ENCODE measurements at places on chromosomes 13 and 19.
A peak's percentile ranks its signal among the peaks of the same experiment; 100 is the strongest.

GRCh38 chr19:11649941-11650340 lies 52.7 kb downstream of the ZNF627 start:
- DNase-seq, result no peak

GRCh38 chr19:45408830-45409556 lies 2.5 kb downstream of the POLR1G start:
- DNase-seq, result no peak

DNA sequence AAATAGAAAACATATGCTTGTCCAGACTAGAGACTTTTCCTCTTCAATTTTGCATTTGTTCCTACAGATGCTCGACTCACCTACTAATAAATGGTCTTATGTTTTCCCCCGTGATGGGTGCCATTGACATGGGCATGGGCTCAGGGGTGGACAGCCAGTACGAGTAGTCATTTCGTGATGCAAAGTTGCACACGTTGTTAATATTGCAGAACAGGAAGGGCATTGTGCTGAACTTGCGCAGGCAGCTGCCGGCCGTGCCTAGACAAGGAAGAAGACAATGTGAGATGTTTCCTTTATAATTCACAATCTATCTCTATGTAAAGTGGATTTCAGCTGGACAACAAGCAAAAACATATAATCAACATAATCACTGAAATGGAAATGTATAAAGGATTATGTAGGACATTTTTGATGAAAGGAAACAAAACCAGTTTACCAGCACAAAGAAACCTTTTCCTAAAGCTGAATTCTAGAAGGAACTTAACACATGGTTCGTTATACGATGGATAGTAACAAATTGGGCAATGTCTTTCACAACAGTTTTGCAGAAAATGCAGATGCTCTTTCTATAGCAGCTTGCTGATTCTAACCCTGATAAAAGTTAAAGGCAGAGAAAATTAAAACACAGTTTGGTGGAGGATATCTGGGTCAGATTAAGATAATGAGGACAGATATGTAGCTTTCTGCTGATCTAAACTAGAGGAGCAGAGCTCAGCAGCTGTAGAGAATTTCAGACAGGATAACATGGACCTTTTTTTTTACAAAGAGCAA lies 145.7 kb downstream of the COL4A1 start:
- no peak for DNase-seq

DNA sequence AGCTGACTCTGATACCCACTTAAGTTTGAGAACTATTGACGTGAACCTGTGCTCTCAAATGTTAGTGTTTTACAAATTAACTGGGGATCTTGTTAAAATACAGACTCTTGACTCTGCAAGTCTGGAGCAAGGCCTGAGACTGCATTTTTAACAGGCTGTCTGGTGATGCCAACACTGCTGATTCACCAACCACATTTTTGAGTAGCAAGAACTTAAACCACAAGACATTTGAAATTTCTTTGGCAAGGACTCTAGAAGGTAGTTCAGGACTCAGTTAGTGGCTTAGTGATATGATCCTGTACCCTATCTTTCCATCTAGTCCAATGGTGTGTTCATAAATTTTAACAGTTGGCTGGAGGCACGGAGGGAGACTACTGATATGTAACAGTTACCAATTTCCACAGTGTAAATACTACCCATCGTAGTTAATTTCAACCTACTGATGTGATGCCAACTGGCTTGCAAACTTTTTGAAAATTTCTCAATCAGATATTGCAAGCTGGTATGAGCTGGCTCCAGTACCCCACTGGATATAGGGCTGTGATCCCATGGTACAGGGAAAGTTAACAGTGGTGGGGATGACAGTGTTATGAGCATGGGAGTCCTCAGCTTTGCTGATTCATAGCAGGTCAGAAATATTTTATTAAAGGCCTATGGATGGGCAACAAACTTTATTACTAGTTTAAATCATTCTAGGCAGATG lies 255.1 kb downstream of the TBC1D4 start:
- no peak for DNase-seq

DNA sequence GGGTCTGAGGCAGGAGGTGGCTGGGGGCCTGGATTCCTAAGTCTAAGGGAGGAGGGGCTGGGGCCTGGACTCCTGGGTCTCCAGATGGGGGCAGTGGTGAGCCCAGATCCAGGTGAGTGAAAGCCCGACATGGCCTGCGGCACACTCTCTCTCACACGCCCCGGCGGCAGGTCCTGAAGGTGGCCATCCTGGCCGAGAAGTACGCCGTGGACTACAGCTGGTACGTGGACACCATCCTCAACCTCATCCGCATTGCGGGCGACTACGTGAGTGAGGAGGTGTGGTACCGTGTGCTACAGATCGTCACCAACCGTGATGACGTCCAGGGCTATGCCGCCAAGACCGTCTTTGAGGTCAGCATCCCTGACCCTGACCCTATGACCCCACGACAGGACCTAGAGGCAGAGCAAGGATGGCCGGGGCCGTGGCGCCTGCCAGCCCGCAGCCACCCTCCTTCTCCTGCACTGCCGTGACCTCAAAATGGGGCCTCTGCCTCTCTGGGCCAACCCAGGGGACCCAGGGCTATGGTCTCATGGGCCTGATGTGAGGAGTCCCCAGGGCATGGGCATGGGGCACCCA lies 13.2 kb downstream of the FUZ start:
- DNase-seq, result no peak

DNA sequence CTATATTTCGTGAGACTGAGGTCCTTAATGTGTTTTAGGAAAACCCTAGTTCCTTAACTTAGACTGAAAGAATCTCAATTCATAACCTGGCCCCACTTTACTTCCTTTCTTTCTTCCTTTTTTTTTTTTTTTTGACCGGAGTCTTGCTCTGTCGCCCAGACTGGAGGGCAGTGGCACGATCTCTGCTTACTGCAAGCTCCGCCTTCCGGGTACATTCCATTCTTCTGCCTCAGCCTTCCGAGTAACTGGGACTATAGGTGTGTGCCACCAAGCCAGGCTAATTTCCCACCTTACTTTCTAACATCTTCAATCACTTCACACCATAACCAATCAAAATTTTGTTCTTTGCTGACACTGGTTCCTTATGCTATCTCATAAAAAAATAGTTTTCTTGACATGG lies 2097.0 kb downstream of the PCDH9 start:
- no peak for DNase-seq

DNA sequence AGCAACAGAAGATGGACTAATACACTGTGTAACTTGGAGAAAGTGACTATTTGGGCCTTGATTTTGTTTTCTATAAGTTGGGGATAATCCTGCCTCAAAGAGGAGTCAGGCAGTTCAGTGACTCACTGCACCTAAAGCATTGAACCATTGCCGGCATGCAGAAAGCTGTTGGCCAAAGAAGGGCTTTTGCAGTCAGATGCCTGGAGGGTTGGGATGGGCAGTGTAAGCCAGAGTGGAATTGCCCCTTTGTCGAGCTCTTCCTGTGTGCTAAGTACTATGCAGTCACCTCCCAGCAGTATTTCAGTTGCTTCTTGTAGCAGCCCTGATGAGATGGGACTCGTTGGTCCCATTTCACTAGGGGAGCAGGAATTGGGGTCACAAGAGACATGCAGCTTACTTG lies 11.1 kb downstream of the ZNF473 start:
- no peak for DNase-seq

GRCh38 chr19:19040417-19040816 lies 7.0 kb downstream of the ARMC6 start:
- no peak for DNase-seq

DNA sequence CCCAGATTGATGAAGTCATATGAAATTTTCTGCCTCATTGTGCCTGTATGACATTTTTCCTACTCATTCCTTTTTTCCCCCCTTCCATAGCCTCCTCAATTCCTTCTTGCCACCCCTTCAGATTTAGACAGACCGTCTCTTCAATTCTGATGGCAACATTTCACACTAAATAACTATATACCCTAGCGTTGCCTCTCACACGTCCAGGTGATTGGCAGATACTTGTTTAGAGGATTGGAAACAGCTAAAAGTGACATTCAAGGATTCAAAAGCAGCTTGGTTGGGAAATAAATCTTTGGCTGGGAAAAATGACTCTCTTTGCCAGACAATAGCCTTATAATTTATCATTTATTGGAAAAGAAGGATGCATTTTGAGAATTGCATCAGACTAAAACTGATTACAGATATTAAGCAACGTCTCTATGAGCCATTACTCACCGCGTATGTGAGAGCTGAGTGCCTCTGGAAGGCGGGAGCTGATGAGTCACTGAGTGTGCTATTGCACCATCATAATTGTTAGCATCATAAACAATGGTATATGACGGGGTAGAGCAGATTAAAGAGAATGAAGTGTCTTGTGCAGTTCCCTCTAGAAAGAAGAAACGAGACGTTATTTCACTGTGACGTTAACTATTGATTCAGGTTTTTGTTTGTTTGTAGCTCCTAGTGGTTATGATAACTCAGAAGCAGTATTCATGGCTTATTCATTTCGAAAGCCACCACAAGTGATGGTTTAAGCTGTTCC lies 61.1 kb upstream of the FAM216B start:
- DNase-seq, result no peak

DNA sequence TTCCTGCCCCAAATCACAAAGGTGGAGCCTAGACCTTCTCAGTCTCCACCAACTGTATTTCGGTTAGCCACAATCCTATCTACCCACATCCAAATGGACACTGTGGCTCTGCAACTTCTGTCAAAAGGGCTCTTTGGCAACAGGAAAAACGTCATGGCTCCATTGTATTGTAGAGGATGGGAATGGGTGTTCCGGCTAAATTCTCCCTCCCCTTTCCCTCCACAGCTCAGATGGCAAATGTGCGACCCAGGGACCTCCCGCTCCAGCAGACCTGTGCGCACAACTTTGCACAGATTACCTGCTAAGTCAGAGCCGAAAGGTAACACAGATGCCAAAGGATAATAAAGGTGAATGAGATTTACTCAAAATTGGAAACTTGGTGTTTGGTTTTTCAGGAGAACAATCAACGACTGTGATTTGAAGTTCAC lies 968 bp upstream of the KL start:
- DNase-seq, result no peak

- no peak for DNase-seq
These were observed 2.1 kb upstream of the GPC6 start for GRCh38 chr13:93224535-93224934.

DNA sequence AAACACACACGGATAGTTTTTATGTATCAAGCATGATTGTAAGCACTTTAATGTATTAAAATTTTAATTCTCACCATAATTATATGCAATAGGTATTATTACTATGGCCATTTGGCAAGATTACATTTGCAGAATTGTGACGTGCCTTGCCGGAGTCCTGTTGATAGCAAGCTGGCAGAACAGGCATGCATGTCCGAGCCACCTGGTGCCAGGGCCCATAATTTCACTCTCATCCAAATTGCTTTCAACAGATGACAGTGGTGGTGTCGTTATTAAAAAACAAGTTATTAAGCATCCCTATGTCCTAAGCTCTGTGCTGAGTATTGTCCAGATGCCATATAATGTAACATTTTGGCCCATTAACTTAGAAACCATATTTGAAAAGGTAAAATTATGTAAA lies 374.3 kb downstream of the FOXO1 start:
- DNase-seq, result no peak

- DNase-seq, result no peak
These were observed 38.6 kb upstream of the RNF17 start for GRCh38 chr13:24725379-24725778.

DNA sequence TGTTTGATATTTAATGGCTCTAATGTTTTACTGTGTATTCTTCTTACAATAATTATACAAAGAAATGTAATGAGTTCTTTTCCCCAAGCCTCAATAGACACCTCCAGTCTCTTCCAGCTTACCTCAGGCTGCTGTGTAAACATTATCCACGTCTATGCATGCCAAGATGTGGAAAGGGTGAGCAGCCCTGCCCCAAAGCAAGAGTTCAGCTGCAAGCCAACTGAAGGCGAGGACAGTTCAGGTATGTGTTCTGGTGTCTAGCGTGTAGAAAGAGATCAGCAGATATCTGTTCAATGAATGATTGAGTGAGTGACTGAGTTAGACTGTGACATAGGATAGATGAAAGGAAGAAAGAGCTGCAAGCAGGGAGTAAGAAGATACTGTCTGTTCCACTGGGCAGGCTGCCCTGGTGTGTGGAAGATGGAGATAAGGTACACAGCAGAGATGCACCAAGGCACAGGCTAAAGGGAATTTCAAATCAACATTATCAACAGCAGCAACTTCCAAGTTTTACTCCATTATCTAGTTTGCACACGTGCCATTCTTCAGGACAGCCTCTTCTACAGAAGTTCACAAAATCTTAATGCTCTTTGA lies 66.0 kb downstream of the LATS2 start:
- no peak for DNase-seq

DNA sequence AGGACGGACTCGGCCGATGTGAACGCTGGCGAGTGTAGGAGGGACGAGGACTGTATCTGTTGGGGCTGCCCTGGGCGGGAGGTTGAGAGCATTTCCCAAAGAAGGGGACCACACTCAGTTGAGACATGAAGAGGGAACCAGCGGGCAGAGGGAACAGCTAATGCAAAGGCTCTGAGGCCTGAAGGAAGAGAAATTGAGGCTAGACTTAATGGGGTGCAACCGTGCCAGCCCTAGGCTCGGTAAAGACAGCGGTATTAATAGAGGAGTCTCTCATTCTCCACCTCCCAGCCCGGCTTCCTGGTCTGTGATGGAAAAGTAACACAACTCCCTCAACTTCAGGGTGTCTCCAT lies 1.1 kb downstream of the MPV17L2 start:
- DNase-seq, result no peak

- peak; percentile 41 for DNase-seq
These were observed 46.2 kb downstream of the ACTN4 start for GRCh38 chr19:38693380-38694223.

DNA sequence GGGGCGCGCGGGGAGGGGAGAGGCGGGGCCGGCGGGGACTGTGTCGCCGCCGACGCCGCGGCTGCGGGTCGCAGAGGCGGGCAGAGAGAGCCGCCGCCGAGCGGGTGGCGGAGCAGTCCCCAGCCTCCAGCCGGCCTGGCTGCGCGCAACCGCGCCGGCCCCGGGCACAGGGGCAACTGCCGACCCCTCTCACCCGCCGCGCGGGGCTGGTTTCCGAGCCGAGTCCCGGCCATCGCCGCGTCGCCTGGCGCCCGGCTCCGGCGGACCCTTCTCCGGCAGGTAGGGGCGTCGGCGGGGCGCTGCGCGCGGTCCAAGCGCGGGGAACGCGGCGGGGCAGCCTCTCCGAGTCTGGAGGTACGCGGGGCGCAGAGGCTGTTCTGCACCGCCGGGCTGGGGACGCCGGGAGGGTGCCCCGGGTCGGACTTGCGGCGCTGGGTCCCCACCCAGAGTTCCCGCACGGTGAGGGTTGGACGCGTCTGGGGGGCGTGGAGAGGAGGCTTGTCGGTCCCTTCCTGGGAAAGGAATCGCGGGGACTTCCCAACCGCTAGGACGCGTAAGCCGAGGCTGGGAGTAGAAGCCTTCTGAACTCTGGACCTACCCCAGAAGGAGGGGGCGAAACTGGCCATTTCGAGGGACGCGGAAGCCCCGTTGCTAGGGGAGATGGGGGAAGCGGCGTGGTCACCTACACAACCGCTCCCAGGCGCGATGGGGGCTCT lies 133.6 kb upstream of the MYO16 start:
- peak; percentile 13 for DNase-seq
